Activated naive CD4-positive, alpha-beta T cell treated with anti-CD3 and anti-CD28 coated beads, Interleukin-2, amount 10 ng/mL, durations not matched to agents 7 days and 5 days (primary cell): ENCODE measurements at places on chromosomes 12 and 14.

DNA sequence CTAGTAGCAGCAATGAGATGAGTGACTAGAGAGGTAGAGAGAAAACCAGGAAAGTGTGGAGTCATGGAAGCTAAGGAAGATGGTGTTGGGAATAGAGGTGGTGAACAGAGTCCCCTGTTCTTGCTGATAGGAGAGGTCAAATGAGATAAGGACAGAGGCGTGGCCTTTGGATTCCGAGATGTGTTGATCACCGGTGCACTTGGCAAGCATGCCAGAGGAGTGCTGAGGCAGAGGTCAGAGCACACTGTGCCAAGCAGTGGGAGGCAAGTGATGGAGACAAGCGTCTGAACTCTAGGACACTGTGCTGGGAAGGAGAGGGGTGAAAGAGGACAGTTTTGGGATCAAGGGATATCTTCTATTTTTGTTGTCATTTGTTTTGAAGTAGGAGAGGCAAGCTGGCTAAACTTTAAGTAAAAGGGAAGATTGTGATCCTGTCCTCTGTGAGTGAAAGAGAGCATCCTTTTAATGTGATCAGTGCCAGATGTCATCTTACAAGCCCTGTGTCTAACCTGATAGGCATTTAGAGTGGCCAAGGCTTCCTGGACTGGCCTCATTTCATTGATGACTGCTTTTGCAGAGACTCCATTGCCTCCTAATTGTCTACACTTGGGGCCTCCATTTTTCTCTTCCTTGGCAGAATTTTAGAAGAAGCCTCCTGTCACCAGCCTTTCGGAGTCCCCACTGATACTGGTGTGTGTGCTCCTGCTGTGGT, 336.4 kb downstream of the CACNA1C start:
- H3K4me1 ChIP-seq: no peaks in the 10 kb centered on the region
- no peaks in the 10 kb centered on the region for H3K36me3 ChIP-seq
- peaks cover 21% of the 10 kb centered on the region for H3K27me3 ChIP-seq
- H3K27ac ChIP-seq: no peak overlapping the region

GRCh38 chr12:57395121-57395520, 35.7 kb downstream of the R3HDM2 start:
- no peaks in the 10 kb centered on the region for H3K4me1 ChIP-seq
- H3K27ac ChIP-seq: no peak overlapping the region
- peaks cover 24% of the 10 kb centered on the region for H3K36me3 ChIP-seq

DNA sequence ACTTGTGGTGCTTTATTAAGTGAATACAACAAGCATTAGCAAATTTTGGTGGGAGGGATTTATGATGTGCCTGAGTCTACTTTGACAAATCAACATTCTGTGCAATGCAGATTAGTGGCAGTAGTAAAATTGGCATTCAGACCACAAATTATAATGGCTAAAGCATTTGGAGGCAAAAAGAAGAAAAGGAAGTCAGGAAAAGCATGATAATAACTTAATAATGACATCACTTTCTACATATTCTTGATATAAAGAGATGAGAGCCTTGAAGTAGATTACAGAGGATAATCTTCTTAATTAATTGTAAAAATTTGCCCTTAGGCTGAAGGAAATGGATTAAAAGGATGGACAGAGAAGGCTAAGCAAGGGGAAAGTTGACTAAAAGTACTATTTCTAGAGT, 126.0 kb downstream of the SLC6A15 start:
- H3K4me1 ChIP-seq: no peaks in the 10 kb centered on the region
- no peaks in the 10 kb centered on the region for H3K27me3 ChIP-seq
- no peak overlapping the region for H3K4me3 ChIP-seq
- DNase-seq: no peak

- no peaks in the 10 kb centered on the region for H3K27me3 ChIP-seq
- no peak overlapping the region for H3K4me3 ChIP-seq
- no peaks in the 10 kb centered on the region for H3K4me1 ChIP-seq
These were observed 455.2 kb downstream of the CCER1 start for GRCh38 chr12:90499795-90500194.
